ENCODE measurements at places on chromosomes 16 and 17.

- no peak for DNase-seq
Observed at GRCh38 chr16:56190048-56190676, 1.1 kb upstream of the GNAO1 start.

- no peak for DNase-seq
Observed at GRCh38 chr17:43868226-43868994, 21.4 kb downstream of the CD300LG start.

GRCh38 chr16:53085931-53086421, 31.2 kb downstream of the CHD9 start:
- no peak for DNase-seq

DNA sequence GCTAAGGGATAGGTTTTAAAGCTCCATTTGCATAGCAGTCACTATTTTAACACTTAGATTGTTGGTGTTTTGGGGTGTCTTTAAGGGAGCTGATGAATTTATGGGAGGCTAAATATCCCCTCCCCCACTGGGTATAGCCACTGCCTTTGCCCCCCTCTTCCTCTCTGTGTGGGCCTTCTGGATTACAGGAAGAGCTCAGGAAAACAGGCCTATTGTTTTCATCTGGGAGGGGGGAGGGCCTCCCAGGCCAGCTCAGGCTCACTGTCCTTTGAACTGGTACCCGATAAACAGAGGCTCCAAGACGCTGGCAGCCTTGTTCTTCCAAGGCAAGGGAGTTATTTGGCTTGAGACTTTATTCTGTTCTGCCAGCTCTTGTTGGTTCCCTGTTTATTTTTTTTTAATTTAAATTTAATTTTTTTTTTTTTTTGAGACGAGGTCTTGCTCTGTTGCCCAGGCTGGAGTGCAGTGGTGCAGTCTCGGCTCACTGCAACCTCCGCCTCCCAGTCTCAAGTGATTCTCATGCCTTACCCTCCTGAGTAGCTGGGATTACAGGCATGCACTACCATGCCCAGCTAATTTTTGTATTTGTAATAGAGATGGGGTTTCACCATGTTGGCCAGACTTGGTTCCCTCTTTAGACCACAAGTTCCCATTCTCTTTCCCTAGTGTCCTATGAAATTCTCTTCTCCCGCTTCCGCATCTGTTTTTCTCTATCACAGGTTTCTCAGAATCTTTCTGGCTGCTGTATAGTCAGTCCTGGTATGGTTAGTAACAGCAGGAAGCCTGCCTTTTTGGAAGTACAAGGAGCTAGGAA, 25.1 kb downstream of the MINK1 start:
- DNase-seq, result no peak

GRCh38 chr17:81454473-81454872, 58.1 kb downstream of the ACTG1 start:
- no peak for DNase-seq

DNA sequence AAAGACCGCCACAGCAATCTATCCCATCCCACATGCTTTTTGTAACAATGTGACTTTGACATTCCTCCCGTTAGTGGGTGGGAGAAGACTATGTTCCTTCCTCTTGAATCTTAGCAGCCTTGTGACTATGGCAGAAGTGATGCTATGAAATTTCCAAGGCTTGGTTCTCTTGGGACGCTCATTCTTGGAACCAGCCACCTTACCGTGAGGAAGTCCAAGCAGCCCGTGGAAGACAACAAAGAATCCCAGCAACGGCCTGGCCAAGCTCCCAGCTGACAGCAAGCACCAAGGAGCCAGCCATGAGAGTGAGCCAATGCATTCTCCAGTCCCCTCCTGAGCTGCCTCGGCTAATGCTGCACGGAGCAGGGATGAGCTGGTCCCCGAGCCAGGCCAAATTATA, 62.3 kb downstream of the VPS53 start:
- no peak for DNase-seq

GRCh38 chr16:66131895-66132294, 234.6 kb upstream of the CDH5 start:
- DNase-seq, result no peak

DNA sequence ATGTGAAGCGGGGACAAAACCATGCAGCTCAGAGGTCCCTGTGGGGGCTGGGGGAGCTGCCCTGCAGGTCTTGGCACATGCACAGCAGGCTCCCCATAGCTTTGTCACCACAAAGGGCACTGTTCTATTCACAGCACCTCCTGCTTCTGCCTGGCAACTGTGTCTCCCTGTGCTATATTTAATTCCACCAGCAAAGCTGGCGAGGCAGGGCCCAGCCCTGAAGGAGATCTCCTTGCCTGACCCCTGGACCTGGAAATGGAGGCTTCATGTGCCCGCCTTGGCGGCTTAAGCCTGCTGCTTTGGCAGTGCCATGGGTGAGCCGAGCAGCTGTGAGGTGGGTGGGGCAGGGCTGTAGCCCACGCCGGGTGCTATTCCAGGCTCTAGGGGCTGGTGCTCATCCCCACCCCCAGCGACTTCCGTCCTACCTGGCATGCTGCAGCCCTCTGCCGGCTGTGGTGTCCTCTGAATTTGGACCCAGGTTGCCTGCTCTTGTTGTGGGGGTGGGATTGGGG, 6.8 kb downstream of the LDHD start:
- no peak for DNase-seq

- DNase-seq, result no peak
Observed at GRCh38 chr16:30004424-30004776, 6.4 kb downstream of the DOC2A start.

DNA sequence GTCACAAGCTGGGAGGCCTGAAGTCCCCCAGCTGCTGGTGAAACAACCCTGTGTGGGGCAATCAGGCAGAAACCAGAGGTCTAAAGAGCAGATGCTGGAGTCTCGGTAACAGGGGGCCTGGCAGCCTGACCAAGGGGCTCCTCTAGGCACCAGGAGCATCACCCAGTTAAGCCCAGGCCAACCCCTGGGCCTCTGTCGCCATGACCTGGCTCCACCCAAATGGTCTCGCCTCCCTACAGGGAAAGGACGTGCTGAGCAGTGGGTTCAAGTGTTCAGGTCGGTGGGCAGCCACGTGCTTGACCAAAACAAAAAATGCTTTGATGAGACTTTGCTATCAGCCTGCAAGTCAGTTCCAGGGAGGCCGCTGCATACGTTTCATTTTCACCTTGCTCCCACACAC, 240.3 kb downstream of the ZNF423 start:
- no peak for DNase-seq

GRCh38 chr17:15946611-15947120, 1.7 kb downstream of the ADORA2B start:
- no peak for DNase-seq

GRCh38 chr16:1643521-1643920, 31.4 kb downstream of the CRAMP1 start:
- DNase-seq, result no peak

- no peak for DNase-seq
Observed at GRCh38 chr17:35726127-35726952, 5.1 kb upstream of the RASL10B start.

- no peak for DNase-seq
Observed at GRCh38 chr17:72714357-72714966, 378.0 kb downstream of the SLC39A11 start.

DNA sequence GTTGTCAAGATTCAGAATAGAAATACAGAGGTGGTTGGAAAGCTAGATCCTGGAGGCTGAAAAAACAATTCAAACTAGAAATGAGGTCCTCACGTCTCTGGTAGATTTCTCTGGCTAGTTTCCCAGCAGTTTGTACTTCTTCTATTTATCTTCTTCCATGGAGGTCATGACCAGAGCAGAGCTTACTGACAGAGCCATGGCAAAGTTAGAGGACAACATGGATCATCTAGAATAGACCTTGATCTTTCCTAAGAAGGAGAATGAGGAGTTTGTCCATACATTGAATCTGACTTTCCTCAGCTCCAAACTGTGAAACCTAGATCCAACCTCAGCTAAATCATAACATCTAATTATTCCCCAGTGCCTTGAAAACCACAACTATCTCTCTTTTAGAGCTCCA, 900.8 kb upstream of the GOT2 start:
- no peak for DNase-seq

DNA sequence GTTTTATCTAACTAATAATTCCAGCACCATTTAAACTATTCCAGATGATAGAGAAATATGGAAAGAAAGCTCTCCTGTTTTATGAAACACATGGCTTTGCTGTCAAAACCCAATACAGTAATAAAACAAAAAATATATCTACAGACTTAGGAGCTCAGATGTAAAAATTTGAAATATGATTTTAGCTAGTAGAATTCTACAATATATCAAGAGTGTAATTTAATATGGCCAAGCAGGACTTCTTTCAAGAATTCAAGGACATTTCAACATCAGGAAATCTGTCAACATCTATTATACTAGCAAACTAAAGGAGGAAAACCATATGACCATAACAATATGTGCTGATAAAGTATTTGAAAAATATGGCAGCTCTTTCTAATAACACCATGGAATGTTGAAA, 57.5 kb downstream of the CCDC182 start:
- DNase-seq, result no peak

- peak; percentile 33 for DNase-seq
Observed at GRCh38 chr17:81510785-81511553, 1.6 kb downstream of the ACTG1 start.

GRCh38 chr16:59060207-59060606, 326.1 kb upstream of the GOT2 start:
- no peak for DNase-seq

GRCh38 chr17:81057079-81057730, 22.3 kb downstream of the BAIAP2 start:
- DNase-seq, result no peak

- DNase-seq, result no peak
Observed at GRCh38 chr17:45265821-45266220, 3.9 kb upstream of the SPATA32 start.

DNA sequence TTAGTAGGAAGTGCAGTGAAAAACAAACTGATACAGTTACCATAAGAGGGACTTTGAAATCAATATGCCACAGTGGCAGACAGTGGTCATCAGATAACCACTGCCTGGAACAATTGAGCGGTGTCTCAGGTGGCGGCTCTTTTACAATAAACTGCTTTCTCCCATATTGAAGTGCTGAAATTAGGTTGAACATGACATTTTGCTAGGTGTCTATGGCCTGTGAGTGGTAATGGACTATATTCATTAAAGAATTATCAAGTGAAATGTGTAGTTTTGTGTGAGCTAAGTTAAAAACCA, 214.7 kb downstream of the RPTOR start:
- no peak for DNase-seq

DNA sequence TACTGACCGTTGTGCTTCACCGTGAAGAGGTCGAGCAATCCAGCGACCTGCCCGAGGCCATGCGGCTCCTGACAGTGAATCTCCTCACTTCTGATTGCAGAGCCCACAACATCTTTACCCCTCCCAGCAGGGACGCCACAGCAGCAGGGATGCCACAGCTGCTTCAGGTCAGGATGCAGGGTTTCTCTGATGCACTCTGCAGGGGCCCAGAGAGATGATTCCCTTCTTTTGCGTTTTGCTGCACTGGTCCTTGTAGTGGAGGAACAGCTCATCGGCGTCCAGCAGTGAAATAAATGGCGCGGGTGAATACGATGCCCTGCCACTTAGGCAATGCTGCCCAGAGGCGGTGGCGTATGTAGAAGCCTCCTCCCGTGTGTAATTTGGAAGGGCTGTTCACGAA, 5.6 kb downstream of the KIAA0513 start:
- DNase-seq, result no peak

DNA sequence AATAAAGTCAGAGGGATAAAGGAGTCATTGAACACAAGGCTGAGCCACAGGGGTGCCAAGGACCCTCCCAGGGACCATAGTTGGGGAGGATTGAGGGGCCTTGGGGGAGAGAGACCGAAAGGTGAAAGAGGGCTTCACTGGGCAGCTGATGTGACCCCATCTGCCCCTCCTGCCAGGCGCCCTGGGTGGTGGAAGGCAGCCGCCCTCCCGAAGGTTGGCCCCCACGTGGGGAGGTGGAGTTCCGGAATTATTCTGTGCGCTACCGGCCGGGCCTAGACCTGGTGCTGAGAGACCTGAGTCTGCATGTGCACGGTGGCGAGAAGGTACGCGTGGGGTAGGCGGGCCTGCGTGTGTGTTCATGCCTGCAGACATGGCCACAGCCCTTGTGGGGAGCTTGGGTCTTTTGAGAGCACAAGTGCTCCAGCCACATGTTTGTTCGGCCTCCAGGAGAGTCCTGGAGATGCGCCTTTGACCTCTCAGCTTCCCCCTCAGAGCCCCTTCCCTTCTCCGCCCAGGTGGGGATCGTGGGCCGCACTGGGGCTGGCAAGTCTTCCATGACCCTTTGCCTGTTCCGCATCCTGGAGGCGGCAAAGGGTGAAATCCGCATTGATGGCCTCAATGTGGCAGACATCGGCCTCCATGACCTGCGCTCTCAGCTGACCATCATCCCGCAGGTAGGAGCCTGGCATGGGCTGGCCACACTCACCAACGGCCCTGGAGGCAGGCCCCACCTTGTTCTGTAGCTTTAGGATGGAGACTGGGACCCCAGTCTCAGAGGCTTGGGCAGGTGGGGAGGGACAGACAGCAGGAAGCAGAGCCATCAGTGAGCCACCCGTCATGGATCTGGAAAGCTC, 24.1 kb downstream of the ANKRD40 start:
- no peak for DNase-seq

DNA sequence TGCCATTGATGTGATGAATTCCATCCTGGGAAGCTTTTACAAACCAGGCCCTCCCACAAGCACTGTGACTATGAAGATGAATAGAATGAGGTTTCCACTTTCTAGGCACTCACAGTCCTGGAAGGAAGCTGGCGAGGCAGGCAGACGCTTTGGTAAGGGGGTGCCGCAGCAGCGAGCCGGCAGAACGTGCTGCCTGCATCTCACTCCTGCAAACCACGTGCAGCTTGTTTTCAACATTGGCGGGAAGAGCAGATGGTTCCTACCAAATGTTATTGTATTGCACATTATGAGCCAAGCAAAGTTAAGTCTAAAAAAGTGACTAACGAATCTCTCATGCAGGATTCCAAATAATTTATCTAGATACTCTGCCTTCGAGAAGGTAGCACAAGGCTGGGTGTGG, 3.7 kb upstream of the DNAI2 start:
- DNase-seq, result no peak

DNA sequence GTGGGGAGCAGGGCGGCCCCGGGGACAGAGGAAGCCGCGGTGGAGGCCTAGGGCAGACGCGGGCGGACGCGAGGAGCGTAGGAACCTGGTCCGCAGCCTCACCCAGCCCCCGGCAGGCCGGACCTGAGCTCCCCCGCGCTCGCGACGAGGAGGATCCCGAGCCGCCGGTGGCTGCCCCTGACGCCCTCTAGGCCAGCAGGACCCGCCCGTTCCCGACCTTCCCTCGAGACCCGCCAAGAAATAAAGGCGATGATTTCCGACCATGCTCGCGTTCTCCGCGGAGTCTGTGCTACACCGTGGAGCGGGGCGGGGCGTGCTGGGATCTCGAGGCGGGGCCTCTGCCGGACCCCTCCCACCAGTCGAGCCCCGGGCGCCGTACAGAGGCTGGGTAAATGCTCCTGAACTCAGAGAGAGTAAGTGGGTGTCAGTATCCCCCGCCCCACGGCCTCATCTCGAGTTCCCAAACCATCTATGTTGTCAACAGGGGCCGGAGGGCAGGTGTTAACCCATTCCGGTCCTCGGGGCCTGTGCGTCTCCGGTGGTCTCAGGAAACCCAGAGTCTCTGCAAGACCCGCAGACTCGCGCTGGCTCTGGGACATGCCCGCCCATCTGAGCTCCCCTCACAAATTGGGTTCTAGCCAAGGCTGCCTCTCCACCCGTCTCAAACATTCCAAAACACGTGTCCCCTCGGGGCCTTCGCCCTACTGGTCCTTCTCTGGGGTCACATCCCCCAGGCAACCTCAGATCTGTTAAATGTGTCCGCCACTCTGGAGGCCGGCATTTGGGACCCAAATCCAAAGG, 13.7 kb downstream of the SYCE1L start:
- peak; percentile 77 for DNase-seq

- no peak for DNase-seq
Observed at GRCh38 chr17:49187301-49187700, 23.1 kb downstream of the GNGT2 start.

Data from stimulated activated CD4-positive, alpha-beta T cell treated with anti-CD3 and anti-CD28 coated beads, Interleukin-4, amount 100 ng/mL, for 1 hour (primary cell).